ENCODE measurements at places on chromosomes 2 and 18. TPM values are rescaled to one million over a fixed set of nuclear protein-coding genes. Genes with fewer than 3 reads are reported as not detected.

- H3K4me1 ChIP-seq, result no peaks in the 10 kb centered on the region
- DNase-seq, result no peak
Measured at GRCh38 chr18:36203360-36203895, 16.1 kb downstream of the MOCOS start.

GRCh38 chr2:19754907-19755306, 146.9 kb downstream of the TTC32 start:
- DNase-seq, result peak; percentile 34
- H3K4me1 ChIP-seq, result no peaks in the 10 kb centered on the region
- no peaks in the 10 kb centered on the region for H3K27me3 ChIP-seq
- no peaks in the 10 kb centered on the region for H3K36me3 ChIP-seq

DNA sequence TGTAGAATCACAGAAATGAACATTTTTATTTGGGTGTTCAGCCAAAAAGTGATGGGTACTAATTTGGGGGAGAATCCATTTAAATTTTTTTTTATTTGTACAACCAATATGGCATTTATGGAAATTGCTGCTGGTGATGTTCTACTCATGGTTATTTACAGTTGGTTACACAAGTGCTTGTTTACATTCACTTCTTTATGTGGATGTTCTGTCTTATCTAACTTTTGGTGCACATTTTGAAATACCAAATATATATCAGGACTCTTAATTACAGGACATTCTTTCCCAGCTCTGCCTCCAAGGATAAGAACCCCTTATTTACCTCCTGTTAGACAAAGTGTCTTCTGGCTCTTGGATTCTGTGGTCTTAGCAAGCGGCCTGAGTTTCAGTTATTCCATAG, 35.2 kb downstream of the NEMP2 start:
- H3K36me3 ChIP-seq, result no peaks in the 10 kb centered on the region
- H3K4me1 ChIP-seq, result no peaks in the 10 kb centered on the region
- no peak for DNase-seq
- no peak overlapping the region for H3K4me3 ChIP-seq

DNA sequence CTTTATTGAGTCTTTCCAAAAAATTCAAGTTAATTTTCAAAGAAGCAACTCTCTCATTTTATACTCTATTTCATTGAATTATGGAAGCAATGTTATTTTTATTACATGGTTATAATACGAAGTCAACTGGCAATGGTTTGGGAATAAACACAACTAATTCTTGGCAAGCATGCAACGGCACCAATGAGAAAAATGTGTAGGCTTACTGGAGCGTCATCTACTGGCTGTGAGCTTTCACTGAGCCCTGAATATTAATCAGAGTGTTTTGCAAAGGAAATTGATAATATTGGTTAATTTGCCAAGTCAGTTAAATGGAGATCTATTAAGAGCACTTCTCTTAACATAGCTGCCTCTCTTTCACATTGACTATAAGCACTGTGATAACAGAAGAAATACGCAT, 163.9 kb downstream of the IKZF2 start:
- H3K36me3 ChIP-seq, result no peaks in the 10 kb centered on the region
- H3K4me3 ChIP-seq, result no peak overlapping the region
- DNase-seq, result no peak
- H3K27ac ChIP-seq, result no peak overlapping the region

GRCh38 chr2:229798446-229799155, 84.2 kb upstream of the DNER start:
- no peaks in the 10 kb centered on the region for H3K4me1 ChIP-seq
- DNase-seq, result no peak
- no peak overlapping the region for H3K4me3 ChIP-seq
- no peaks in the 10 kb centered on the region for H3K36me3 ChIP-seq

DNA sequence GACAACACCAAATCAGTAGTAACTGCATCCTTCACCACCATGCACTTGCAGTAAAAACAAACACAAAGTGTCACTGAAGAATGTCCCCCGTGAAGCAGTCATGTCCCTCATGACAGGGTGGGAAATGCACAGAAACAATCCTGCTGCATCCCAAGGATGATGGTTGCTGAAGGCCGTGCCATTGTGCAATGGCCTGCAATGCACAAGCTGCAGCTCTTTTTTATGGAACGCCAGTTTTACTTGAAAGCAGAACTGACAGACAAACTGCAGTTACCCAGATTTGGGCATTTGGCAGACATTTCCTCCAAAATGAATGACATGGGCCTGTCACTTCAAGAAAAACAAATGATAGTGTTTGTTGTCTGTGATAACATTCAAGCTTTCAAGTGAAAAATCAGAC, 2.4 kb upstream of the CHST10 start:
- DNase-seq, result no peak
- H3K4me1 ChIP-seq, result no peaks in the 10 kb centered on the region
- no peak overlapping the region for H3K27ac ChIP-seq
- H3K36me3 ChIP-seq, result no peaks in the 10 kb centered on the region
- no peaks in the 10 kb centered on the region for H3K27me3 ChIP-seq

The C2orf78 gene
- total RNA-seq, result not detected
